ENCODE measurements at places on chromosomes 2 and 18. TPM values are rescaled to one million over a fixed set of nuclear protein-coding genes. Genes with fewer than 3 reads are reported as not detected.

DNA sequence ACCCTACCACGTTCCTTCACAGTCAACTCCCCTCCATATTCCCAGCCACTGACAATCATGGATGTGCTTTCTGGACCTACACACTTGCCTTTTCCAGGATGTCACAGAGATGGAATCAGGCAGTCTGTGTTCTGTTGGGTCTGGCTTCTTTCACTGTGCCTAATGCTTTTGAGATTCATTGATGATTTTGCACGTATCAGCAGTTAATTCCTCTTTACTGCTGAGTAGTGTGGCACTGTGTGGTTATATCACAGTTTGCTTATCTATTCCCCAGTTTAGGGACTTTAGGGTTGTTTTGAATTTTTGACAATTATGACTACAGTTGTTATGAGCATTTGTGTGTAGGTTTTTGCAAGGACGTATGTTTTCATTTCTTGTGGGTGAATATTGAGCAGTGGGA lies 191.7 kb downstream of the ACKR3 start:
- H3K4me3 ChIP-seq: no peak overlapping the region
- no peaks in the 10 kb centered on the region for H3K36me3 ChIP-seq
- H3K27ac ChIP-seq: no peak overlapping the region

GRCh38 chr2:46493971-46494250 lies 14.5 kb downstream of the TMEM247 start:
- H3K4me3 ChIP-seq: no peak overlapping the region
- peaks cover 1% of the 10 kb centered on the region for H3K4me1 ChIP-seq

Gene OR6B2
- total RNA-seq: not detected

GRCh38 chr2:213199871-213200270 lies 48.5 kb upstream of the IKZF2 start:
- H3K27me3 ChIP-seq: no peaks in the 10 kb centered on the region
- H3K27ac ChIP-seq: no peak overlapping the region
- no peaks in the 10 kb centered on the region for H3K4me1 ChIP-seq
- DNase-seq: no peak
- no peaks in the 10 kb centered on the region for H3K36me3 ChIP-seq
- H3K4me3 ChIP-seq: no peak overlapping the region

DNA sequence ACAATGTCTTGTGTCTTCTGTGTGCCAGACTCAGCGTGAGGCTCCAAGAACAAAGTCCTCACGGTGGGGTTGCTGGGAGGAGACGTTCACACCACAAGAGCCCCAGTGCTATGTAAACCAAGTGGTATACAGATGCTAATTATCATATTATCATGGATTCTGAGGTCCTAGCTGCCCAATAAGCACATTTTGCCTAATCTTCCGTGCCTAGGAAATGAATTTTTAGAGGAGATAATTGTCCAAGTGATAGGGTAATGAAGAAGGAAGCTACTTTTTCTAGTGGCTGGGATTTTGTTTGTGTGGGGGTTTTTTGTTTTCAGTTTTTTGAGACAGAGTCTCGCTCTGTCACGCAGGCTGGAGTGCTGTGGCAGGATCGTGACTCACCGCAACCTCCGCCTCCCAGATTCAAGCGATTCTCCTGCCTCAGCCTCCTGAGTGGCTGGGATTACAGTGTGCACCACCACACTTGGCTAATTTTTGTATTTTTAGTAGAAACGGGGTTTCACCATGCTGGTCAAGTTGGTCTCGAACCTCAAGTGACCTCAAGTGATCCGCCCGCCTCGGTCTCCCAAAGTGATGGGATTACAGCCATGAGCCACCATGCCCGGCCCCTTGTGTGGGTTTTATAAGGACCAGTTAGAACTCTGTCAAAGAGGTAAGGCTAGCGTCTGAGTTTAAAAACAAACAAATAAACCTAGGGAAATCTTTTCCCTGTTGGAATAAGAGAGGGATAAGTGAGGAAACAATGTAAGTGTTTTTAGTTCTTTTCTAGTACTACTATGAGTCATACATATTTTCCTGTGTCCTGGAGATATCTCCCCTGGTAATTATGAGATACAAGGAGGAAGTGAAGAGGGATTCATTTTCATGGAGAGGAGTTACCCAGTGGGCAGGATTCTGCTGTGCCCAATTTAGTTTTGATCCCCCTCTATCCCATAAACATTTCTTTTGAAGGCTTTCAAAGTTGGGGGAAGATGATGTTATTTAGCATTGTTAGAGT lies 9.5 kb upstream of the SMAD7 start:
- no peak overlapping the region for H3K27ac ChIP-seq
- H3K36me3 ChIP-seq: no peaks in the 10 kb centered on the region
- DNase-seq: no peak

DNA sequence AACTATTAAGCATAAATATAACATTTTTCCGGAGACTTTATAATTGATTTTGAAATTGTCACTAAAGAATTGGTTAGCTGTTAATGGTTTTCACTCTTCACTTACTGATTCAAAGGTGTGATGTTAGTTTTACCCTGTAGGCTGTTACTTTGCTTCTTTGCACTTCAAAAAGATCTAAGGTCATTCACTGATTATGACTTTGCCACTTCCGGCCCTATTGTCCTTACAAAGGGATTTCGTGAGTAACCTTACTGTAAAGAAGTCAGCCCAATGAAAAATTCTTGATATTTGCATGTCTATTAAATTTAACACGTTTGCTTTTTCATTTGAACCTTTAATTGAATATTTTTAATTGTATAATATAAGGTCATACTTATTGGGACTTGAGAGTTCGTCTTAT lies 61.4 kb downstream of the GREB1L start:
- H3K4me1 ChIP-seq: no peaks in the 10 kb centered on the region
- H3K36me3 ChIP-seq: no peaks in the 10 kb centered on the region
- peaks cover 3% of the 10 kb centered on the region for H3K27me3 ChIP-seq
- no peak overlapping the region for H3K4me3 ChIP-seq

Gene CD8B
- total RNA-seq: 439 TPM

Gene SLC1A4
- 50.1 TPM for total RNA-seq

DNA sequence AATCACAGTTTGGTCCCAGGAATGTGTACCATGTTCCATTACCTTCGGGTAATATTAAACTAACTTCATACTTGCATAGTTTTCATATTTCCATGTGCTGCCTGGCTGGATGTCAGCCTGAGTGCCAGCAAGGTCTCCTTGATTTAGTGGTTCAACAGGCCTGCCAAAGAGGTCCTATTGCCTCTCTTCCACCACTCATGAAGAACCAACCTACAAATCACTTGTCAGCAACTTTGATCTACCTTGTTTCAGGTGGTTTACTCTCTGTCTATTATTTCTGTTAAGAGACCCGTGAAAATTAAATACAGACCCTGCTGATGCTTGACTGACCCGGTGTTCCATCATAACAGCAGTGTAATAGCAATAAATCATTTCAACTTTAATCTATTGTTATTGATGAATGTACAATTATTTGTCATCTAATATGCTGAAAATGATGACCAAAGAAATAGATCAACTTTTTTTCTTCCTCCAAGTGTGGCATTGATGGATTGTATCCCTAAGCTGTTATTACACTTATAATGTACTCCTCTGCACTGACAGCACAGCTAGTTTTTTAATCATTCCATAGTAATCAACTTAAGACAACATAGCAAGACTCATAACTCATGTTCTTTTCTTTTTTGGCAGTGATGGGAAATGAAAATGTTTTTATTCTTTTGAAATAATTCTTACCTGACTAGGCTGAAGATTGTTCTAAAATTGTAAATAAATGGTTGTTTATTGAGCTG lies 1220.2 kb upstream of the ACVR2A start:
- no peaks in the 10 kb centered on the region for H3K27me3 ChIP-seq
- H3K36me3 ChIP-seq: no peaks in the 10 kb centered on the region
- no peak overlapping the region for H3K27ac ChIP-seq
- DNase-seq: no peak
- no peaks in the 10 kb centered on the region for H3K4me1 ChIP-seq
- no peak overlapping the region for H3K4me3 ChIP-seq

DNA sequence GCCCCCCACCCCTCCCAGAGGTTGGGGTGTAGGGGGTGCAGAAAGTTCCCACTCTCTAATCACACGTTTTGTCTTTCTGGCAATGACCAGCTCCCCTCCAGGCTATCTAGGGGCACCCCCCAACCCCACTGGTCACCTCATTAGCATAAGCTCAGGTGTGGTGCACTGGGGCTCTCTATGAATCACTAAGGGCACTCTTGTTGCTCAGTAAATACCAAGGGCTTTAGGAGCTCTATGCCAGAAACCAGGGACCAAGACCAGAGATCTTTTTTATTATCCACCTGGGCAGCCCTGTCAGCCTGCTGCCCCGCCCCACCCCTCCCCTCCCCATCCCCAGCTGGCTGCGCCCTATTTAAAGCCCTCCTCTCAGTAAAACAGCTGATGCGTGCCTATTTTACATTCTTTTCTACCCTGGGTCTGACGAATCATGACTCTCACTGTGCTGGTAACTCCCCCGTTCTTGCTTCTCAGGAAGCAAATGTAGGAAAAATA lies 24.3 kb downstream of the NCK2 start:
- peaks cover 75% of the 10 kb centered on the region for H3K36me3 ChIP-seq
- peak overlapping the region; percentile 80 for H3K27ac ChIP-seq
- H3K27me3 ChIP-seq: no peaks in the 10 kb centered on the region
- DNase-seq: no peak

GRCh38 chr2:177264209-177264692 lies 276 bp downstream of the NFE2L2 start:
- H3K4me1 ChIP-seq: peaks cover 49% of the 10 kb centered on the region
- H3K36me3 ChIP-seq: peaks cover 42% of the 10 kb centered on the region
- H3K27me3 ChIP-seq: no peaks in the 10 kb centered on the region
- H3K4me3 ChIP-seq: peak overlapping the region; percentile 86
- H3K27ac ChIP-seq: peak overlapping the region; percentile 100

- H3K27me3 ChIP-seq: no peaks in the 10 kb centered on the region
- H3K36me3 ChIP-seq: peaks cover 52% of the 10 kb centered on the region
- no peak overlapping the region for H3K4me3 ChIP-seq
- DNase-seq: no peak
- no peak overlapping the region for H3K27ac ChIP-seq
- peaks cover 3% of the 10 kb centered on the region for H3K4me1 ChIP-seq
Observed at GRCh38 chr2:196902828-196903227, 23.7 kb downstream of the PGAP1 start.

GRCh38 chr2:138536302-138536701 lies 34.7 kb downstream of the SPOPL start:
- no peak overlapping the region for H3K27ac ChIP-seq
- peaks cover 1% of the 10 kb centered on the region for H3K4me1 ChIP-seq
- DNase-seq: no peak
- no peaks in the 10 kb centered on the region for H3K27me3 ChIP-seq
- peaks cover 32% of the 10 kb centered on the region for H3K36me3 ChIP-seq

GRCh38 chr2:189673661-189674373 lies 653 bp upstream of the ANKAR start:
- H3K27ac ChIP-seq: peak overlapping the region; percentile 75
- DNase-seq: no peak
- peaks cover 49% of the 10 kb centered on the region for H3K36me3 ChIP-seq
- peaks cover 27% of the 10 kb centered on the region for H3K4me1 ChIP-seq
- H3K27me3 ChIP-seq: no peaks in the 10 kb centered on the region

Gene FAP
- total RNA-seq: not detected

Gene ESPNL
- total RNA-seq: 0.10 TPM

GRCh38 chr2:176074919-176075425 lies 8.8 kb downstream of the EVX2 start:
- H3K36me3 ChIP-seq: peaks cover 7% of the 10 kb centered on the region
- H3K4me1 ChIP-seq: peaks cover 7% of the 10 kb centered on the region
- no peak for DNase-seq
- H3K27ac ChIP-seq: no peak overlapping the region
- no peak overlapping the region for H3K4me3 ChIP-seq

DNA sequence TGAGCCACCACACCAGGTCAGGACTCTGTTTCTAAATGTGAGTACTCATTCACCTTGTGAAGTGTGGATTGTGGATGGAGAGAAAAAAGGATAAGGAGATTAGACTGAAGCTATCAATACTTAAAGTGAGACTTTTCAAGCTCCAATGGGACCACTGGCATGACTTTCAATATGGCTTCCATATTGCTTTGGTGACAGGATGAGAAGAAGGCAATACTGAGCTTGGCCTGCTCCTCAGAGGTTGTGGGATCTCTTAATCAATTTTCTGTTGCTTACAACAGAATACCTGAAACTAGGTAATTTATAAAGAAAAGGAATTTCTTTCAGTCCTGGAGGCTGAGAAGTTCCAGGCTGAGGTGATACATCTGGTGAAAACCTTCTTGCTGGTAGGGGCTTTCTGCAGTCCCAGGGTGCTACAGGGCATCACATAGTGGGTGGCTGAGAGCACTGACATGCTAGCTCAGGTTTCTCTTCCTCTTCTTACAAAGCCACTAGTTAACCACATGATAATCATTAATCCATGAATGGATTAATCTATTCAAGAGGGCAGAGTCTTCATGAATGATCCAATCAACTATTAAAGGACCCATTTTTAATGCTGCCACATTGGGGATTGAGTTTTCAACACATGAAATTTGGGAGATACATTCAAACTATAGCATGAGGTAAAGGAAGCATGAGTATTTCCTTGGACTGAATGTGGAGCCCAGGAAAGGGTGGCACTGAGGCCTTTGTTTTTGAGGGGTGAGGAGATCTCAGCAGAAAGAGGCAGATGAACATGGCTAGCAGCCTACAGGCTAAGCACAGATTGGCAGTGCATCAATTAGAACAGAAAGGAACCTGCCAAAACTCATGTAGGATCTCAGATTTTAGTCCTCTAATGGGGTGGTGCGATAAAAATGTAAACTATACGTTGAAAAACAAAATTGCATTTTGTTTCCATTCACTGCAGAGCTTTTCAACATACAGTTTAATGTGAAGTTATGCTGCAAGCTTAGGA lies 274.5 kb downstream of the PIK3C3 start:
- H3K27me3 ChIP-seq: no peaks in the 10 kb centered on the region
- no peak overlapping the region for H3K27ac ChIP-seq
- no peaks in the 10 kb centered on the region for H3K36me3 ChIP-seq

DNA sequence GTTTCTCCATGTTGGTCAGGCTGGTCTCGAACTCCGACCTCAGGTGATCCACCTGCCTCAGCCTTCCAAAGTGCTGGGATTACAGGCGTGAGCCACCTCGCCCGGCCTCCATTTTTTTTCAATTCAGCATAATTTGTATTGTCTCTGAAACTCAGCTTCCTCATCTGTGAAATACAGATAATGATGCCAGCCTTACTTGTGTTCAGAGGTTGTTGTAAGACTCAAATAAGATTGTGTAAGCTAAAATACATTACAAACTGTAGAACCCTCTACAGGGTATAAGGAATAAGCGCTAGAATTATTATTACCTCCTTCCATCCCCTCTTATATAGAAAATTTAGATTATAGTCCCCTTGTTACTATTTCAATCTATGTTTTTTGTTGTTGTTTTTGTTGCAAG lies 24.8 kb upstream of the STARD7 start:
- H3K27me3 ChIP-seq: no peaks in the 10 kb centered on the region
- H3K36me3 ChIP-seq: no peaks in the 10 kb centered on the region
- H3K27ac ChIP-seq: no peak overlapping the region
- H3K4me1 ChIP-seq: no peaks in the 10 kb centered on the region

- no peak overlapping the region for H3K27ac ChIP-seq
- no peaks in the 10 kb centered on the region for H3K4me1 ChIP-seq
- H3K36me3 ChIP-seq: no peaks in the 10 kb centered on the region
- H3K4me3 ChIP-seq: no peak overlapping the region
- peaks cover 61% of the 10 kb centered on the region for H3K27me3 ChIP-seq
- DNase-seq: no peak
Observed at GRCh38 chr18:50405582-50406271, 30.9 kb downstream of the SKA1 start.
